ENCODE measurements at places on chromosomes 4 and X.

GRCh38 chr4:160136021-160136420, 1033.1 kb downstream of the RAPGEF2 start:
- no peak for DNase-seq

DNA sequence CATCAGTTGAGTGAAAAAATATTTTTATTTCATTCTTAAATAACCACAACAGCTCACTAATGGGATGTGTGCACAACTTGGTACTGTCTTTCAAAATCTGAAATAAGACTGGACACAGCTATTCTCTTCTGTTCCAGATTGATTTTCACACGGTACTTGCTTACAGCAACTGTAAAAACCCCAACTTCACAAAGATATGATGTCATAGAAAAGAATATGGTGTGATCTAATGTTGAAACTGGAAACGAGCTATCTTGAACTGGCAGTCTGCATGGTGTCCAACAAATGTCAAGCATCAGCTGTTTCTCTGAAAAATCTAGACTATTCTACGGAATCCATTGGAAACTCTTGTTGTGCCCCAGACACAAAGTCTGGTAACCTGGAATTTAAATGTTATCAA, 14.7 kb downstream of the HELQ start:
- no peak for DNase-seq

- no peak for DNase-seq
These were observed 32.4 kb upstream of the ARX start for GRCh38 chrX:25048178-25048577.

DNA sequence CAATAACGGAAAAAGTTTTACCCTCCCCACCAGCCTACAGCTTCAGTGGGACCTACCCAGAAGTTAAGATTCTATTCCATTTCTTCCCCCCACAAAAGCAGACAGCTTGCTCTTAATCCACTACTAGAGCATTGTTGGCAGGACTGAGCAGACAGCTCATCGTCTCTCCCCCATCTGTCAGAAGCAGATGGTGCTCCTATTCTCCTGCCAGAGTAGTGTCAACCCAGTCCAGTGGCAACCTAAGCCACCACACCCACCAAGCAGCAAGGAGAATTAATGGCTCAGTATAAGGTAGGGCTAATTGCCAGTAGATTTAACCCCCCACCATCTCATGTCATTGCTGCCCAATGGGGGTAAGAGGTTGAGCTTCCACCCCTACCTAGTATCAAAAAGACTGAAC, 62.0 kb downstream of the AWAT2 start:
- DNase-seq = no peak

DNA sequence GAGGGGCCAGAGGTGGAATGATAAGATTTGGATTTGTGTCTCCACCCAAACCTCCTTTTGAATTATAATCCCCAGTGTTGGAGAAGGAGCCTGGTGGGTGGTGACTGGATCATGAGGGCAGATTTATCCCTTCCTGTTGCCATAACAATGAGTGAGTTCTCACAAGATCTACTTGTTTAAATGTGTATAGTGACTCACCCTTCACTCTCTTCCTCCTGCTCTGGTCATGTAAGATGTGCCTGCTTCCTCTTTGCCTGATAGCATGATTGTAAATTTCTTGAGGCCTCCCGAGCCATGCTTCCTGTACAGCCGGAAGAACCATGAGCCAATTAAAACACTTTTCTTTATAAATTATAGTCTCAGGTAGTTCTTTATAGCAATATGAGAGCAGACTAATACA, 348.6 kb downstream of the AR start:
- DNase-seq = no peak

- DNase-seq = no peak
These were observed 230.4 kb upstream of the PITX2 start for GRCh38 chr4:110853242-110853641.

DNA sequence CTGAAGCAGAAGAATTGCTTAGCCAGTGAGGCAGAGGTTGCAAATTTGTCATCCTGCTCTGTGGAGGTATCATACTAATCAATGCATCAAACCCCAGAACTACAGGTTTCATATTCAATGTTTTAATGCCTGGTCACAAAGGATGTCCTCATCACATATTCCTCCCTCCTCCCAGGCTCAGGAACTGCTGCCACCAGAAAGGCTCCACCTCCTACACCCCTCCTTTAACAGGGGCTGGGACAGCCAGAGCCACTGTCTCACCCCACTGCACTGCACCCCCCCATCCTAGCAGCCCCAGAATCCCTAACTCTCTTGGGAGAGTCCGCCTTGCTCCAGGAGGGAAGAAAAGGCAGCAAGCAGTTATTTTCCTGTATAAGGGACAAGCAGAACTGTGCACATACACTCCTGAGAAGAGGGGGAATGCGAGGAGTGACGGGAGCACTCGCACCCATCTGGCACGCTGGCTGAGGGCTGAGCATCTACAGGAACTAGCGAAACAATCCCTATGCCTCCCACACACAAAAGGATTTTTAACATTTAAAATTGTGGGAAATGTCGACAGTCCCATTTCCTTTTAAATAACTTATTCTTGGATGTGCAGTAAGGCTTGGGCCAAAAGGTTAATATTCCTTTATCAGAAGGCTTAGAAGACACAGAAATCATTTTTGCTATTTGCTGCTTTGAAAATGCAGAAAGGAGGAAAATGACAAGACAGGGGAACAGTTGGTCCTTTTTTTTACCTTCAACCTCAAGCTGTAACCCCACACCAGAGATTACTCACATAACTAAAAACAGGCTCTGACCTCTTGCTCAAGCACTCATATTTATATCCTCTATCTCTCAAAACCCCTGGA, 27.8 kb downstream of the CD99L2 start:
- no peak for DNase-seq

DNA sequence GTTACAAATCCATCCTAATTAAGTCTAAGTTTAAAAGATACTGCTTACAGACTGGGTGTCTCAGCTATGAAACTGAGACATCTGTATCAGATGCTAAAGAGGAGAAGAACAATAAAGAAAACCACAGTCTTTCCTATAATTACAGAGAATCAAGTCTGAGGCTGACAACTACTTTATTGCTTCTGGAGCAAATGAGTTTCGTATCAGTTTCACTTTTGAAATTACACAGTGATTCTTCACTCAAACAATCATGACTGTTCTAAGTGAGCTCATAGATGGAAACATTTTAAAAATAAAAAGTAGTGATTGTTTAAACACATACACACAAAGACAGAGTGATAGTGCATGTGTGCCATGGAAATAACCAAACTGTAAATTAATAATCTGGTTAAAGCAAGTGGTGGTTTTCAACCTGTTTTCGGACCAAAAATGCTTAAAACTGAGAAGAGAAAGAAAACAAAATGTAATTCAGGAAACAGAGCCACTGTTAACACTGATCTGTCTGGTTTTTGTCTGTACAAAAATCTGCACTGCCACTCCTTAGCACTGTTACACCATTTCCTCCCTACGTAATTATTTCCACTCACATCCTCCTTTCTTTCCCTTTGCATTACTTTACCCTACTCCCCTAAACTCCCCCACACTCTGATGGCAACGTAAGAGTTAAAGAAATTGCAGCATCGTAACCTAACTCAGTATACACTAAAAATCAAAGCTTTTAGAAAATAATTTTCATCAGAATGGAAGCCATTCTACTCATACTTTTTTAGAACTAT, 12.5 kb downstream of the RFC1 start:
- DNase-seq = no peak

DNA sequence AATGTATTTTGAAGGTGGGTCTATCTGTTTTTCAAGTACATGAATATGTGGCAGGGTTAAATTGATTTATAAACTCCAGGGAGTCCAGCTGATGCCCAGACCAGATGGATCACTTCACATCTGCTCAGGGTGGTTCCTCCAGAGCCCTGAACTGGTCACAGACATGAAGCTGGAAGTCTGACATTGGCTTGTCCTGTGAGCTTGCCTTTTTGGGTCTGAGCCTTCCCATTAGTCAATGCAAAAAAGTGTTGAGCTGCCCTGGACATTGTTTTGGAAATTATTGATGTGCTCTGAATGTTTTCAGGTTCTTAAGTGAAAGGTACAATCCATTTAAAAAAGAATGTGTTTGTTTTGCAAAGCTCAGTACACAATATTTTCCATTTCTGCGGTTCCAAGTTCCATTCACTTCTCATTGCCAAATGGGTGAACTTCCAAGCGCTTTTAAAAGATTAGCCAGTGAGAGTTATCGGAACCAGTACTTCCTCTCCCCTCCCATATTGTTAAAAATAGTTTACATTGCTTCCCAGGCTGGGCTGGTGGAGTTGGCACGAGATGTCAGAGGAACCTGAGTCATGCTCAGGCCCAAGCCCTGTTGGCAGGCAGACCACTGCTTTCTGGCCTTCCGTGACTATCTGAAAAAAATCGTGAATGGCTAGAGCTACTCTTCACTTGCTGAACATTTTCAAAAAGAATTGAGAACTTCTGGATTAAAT, 52.1 kb downstream of the PDGFRA start:
- DNase-seq = no peak
